ENCODE measurements at places on chromosomes 5 and 9. TPM values are rescaled to one million over a fixed set of nuclear protein-coding genes. Genes with fewer than 3 reads are reported as not detected.

The TAF11L5 gene
- not detected for polyA plus RNA-seq

The IFNA21 gene
- not detected for polyA plus RNA-seq

The IL33 gene
- polyA plus RNA-seq: not detected

The PARP8 gene
- polyA plus RNA-seq: 54.1 TPM

The PDE6A gene
- polyA plus RNA-seq: 0.01 TPM

The TYRP1 gene
- not detected for polyA plus RNA-seq

The EQTN gene
- polyA plus RNA-seq: not detected

The ELP1 gene
- polyA plus RNA-seq: 7.9 TPM

The FAT2 gene
- polyA plus RNA-seq: not detected

The ANKRD33B gene
- 0.05 TPM for polyA plus RNA-seq

The FOXI1 gene
- polyA plus RNA-seq: not detected

The MZB1 gene
- polyA plus RNA-seq: 0.30 TPM

The PCYOX1L gene
- polyA plus RNA-seq: 31.8 TPM

The SPINK7 gene
- not detected for polyA plus RNA-seq

The FOXD4L6 gene
- polyA plus RNA-seq: not detected

The HSPB3 gene
- polyA plus RNA-seq: not detected

The RNF224 gene
- polyA plus RNA-seq: not detected

The PLEKHG4B gene
- not detected for polyA plus RNA-seq

The P4HA2 gene
- polyA plus RNA-seq: 0.45 TPM

The ADAMTSL2 gene
- polyA plus RNA-seq: not detected

The SLC1A1 gene
- not detected for polyA plus RNA-seq

The TIMD4 gene
- 0.14 TPM for polyA plus RNA-seq

The TMEM215 gene
- not detected for polyA plus RNA-seq

The TCF7 gene
- 0.84 TPM for polyA plus RNA-seq

The CSF1R gene
- 332 TPM for polyA plus RNA-seq

The SPAG8 gene
- 0.52 TPM for polyA plus RNA-seq

The PCDHB9 gene
- not detected for polyA plus RNA-seq

The ESM1 gene
- polyA plus RNA-seq: not detected

The PCDHB14 gene
- not detected for polyA plus RNA-seq

The PCDHGA8 gene
- not detected for polyA plus RNA-seq

The SLC31A2 gene
- polyA plus RNA-seq: 247 TPM

The SELENOP gene
- polyA plus RNA-seq: not detected

The CATSPER3 gene
- 0.32 TPM for polyA plus RNA-seq

The NOP16 gene
- 18.3 TPM for polyA plus RNA-seq

The UBE2QL1 gene
- polyA plus RNA-seq: not detected

The PPP2R2B gene
- polyA plus RNA-seq: not detected

The GRIN3A gene
- 0.11 TPM for polyA plus RNA-seq

The ARL14EPL gene
- not detected for polyA plus RNA-seq

The CA9 gene
- polyA plus RNA-seq: not detected

The CDKN2AIPNL gene
- polyA plus RNA-seq: 7.0 TPM

The PCDHGA6 gene
- polyA plus RNA-seq: not detected

The MUSK gene
- not detected for polyA plus RNA-seq

The RNF180 gene
- not detected for polyA plus RNA-seq

The PCDHGB7 gene
- not detected for polyA plus RNA-seq

The CYFIP2 gene
- 36.0 TPM for polyA plus RNA-seq

The DMXL1 gene
- 19.5 TPM for polyA plus RNA-seq

The BAAT gene
- not detected for polyA plus RNA-seq
